ENCODE measurements at places on chromosomes 4 and X.

DNA sequence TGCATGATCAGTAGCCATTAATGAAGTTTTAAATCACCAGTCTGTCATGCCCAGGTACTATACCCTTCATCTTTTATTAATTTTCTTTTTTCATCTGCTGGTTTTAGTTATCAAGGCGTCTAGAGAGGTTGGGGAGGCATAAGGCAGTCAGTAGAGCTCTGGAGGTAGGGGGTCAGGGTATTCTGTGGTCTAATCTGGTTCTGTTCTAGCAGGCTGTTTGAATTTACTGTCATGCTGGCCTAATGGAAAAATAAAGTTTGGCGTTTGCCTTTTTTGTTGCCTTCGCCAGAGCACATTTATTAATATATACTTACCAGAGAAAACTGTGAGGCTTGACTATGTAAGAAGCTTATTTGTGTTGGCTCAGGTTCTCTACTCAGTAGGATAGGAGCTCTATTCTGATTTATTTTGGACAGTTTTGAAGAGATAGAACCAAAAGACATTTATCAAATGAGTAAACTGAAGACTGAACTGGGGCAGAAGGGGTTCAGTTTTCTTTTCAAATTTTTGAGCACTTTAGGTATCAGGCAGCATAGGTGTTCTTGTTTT is 46.9 kb downstream of the TMEM131L start:
- DNase-seq = no peak

- DNase-seq = no peak
Observed at GRCh38 chr4:56742080-56742871, 61.2 kb upstream of the HOPX start.

- DNase-seq = no peak
Observed at GRCh38 chr4:165751882-165752281, 121.2 kb upstream of the TLL1 start.

DNA sequence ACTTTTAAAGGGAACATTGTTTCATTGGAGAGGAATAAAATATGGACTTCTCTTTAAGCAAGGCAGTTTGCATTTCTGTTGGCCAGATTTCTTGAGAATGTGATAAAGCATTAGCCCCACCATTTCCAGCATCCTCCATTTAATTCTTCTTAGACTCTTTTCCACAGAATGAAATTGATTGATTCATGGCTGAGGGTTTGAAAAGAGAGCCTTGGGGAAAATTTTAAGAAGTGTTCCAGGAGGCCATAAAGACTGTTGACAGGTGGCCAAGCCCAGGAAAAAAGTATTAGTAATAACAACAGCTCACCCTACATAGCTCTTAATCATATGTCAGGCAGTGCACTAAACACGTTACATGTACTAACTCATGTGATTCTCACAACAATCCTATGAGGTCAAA is 53.4 kb downstream of the SHROOM3 start:
- DNase-seq = no peak

DNA sequence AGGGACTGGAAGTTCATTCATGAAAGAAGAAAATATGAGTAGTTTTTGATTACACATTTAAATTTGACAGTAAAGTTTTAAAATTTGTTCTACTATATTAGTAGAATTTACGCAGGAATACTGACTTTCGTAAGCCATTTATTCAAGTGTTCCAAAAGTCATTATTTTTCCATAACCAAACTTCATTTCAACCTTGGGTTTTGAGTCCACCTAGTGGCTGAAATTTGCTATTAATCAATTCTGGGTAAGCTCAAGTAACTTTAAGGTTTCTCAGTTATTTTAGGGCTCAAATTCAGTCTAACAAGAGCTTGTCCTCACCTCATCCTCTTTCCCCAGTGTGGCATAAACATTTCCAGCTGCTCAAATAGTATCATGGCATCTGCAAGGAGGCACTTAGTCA is 175.4 kb downstream of the SH3BGRL start:
- DNase-seq = no peak

GRCh38 chr4:111330786-111331185 is 707.9 kb upstream of the PITX2 start:
- no peak for DNase-seq

- DNase-seq = no peak
Observed at GRCh38 chr4:183082053-183082452, 17.0 kb upstream of the WWC2 start.

DNA sequence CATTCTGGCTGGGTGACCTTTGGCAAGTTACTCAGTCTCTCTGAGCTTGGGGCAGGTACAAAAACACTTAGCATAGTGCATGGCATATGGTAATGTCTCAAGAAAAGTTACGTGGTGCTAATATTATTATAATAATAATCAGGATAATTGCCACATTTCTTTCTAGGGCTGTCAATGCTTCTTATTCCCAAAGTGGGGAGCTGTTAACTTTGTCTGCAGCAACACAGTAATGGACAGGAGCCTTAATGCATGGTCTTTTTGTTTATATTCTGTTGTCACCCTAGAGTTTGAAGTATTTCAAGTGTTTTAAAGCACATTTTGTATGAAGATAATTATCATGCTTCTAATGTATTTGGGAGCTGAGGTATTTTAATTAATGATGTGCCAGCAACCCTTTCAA is 121.8 kb downstream of the FHIP1A start:
- no peak for DNase-seq
